Stimulated activated CD4-positive, alpha-beta T cell treated with anti-CD3 and anti-CD28 coated beads, Interleukin-1b, Interleukin-23, amount 100 ng/mL, for 24 hours (primary cell): ENCODE measurements at places on chromosomes 2 and 18.

DNA sequence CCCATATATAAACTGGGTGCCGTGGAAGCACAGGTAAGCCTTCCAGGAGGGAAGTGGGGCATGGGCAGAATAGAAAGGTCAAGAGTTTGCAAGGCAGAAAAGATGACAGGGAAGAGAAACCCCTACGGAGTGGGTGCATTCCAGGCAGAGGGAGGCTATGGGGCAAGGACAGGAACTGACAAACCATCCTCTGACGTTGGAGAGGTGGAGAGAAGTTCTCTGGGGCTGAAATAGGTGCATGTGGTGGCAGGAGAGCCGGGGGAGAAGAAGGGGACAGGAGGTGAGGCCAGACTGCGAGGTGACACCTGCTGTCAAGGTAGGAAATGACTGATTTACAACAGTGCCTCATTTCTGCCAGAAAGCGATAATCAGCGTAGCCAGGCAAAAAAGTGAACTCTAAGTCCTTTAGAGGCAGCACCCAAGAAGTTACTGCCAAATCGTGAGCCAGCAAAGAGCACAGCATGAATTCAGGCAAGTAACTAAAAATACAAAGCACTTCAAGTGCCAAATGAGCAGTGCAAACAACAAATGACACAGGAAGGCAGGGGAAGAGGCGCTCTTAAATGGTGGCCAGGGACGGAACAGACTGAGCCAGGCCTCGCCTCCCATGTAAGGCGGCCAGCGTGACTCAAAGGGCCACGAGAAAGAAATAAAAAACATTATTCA is 113.3 kb upstream of the ACVR1C start:
- no peak for DNase-seq

GRCh38 chr2:190255676-190256075 is 64.0 kb downstream of the HIBCH start:
- no peak for DNase-seq

- no peak for DNase-seq
Observed at GRCh38 chr2:96916646-96917543, 47.0 kb upstream of the SEMA4C start.

DNA sequence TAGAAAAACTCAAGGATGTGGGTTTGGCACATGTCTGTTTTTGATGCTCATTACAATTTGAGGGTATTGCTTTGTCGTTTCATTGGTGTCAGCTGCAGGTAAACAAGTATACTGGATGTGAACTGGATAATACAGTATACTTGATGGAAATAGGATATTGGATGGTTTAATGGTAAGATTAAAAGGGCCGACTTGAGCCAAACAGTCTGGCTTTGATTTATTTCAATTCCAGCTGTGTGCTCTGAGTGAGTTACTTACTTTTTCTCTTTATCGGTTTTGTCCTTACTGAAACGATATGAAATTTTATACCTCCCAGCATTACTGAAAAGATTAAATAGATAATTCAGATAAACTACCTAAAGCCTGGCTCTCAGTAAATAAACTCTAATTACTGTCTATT is 227.6 kb downstream of the ASXL3 start:
- DNase-seq, result no peak

DNA sequence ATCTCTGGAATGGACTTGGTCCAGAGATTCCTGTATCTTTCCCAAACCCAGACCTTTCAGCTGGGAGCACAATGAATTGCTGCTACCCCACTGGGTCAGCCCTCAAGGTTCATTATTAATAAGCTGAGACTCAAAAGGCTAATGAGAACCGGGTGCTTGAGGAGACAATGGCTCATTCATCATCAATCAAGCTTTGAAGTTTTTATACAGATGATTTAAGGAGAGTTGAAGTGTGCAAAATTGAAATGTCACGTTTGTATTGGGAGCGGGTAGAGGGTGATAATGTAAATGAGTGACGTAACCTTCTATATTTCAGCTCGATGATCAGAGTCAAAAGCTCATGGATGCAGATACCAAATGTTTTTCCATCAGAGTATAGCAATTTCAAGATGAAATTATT is 744.9 kb downstream of the ERBB4 start:
- no peak for DNase-seq

GRCh38 chr2:42137125-42137841 is 31.9 kb upstream of the EML4 start:
- no peak for DNase-seq

- DNase-seq, result no peak
Observed at GRCh38 chr2:218858138-218858445, 1.5 kb upstream of the WNT6 start.

DNA sequence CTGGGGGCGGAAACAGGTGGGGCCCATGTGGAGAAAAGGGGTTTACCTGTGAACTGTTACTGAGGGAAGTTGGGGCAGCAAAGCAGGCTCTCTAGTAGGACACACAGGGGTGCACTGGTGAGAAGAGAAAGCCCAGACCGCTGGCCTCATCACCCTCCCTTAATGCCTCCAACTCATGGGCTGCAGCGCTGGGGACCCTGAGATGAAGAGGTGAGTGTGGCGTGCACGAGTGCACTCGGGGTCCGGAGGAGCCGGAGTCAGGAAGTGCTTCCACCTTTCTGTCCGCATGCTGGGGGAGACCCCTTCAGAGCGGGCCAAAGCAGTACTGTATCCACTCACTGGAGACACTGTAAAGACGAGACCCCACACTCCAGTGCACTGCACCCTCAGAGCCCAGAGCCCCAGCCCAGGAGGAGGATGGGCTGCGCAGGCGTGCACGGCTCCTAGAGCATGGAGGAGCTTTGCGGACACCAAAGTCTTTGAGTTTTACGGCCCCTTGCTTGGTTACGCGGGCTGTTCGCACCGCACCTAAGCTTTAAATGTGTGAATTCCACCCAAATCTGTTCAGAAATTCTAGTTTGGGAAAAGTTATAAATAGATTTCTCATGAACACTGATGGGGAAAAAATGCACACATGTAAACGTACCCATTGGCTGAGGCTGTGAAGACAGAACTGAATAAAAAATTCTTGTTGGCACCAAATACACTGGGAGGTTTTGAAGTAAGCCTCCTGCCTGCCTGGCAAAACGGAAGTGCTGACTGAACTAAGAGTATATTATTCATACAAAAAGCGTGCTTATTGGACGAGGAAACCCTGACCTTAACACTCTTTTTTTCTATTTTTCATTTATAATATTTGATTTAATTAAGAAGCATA is 45.4 kb upstream of the PPP4R1 start:
- no peak for DNase-seq

DNA sequence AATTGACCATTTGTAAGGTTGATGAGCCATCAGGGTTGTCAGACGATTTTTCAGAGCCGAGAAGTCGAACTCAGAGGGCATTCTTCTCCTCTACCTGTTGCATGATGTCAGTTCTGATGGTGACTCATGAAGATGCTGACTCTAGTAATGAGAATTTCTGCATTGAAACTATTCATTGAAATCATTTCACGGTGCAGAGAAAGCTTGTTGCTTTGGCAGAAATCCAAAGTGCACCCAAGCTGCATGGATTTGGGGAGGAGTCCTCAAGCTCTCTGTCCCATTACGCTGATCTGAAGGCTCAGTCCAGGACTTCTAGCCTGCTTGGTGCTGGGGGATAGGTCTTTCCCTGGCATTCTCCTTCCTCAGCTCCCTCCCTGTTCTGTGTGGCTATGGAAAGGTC is 125.7 kb upstream of the PXDN start:
- no peak for DNase-seq

DNA sequence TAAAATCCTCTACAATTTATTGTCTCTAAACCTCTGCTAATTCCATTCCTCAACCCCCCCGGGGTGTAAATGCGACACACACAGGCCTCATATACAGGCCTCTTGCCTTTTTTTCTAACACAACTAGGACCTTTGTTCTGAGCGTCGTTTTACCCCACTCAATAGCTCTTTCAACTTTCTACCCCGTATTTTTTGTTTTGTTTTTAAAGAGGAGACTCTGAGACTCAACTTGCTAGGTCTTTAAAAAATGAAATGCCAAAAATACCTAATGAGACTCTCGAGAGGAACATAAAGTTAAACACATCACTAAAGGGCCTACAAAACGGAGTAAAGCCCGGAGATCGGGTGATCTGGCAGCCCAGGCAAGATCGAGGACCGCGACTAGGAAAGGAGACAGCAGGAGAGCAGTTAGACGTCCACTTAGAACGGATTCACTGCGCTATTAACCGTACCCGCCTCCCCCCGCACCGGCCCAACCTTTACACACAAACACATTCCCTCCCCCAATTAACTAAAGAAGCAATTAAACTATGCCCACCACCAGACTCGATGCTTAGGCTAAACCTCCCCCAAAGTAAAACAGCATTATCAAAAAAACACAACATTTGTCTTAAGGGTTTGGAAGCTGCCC is 1.7 kb downstream of the TRIP12 start:
- DNase-seq, result no peak

DNA sequence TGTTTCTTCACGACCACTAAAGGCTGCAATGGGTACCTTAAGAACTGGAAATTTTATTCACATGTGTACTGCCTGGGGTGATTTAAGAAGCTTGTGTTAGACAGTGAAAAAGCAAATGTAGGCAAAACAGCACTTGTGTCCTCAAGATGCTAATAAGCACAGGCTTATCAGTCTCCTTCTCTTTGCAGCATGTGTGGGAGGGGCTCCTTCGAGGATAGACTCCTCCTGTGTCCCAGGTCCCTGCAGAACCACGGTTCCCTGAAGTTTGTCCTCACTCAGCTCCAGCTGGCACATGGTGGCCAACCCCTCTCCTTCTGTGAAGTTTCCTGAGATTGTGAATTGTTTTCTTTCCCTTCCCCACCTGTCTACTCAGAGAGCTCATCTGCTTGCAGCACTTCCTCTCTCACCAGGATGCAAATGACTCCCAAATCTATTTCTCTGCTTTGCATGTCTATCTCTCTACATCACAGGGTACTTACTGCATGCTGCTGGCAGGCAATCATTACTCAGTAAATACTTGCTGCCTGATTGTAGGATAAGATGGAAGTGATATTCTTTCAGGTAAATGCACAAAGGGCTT is 589.6 kb upstream of the KLHL29 start:
- DNase-seq, result no peak

DNA sequence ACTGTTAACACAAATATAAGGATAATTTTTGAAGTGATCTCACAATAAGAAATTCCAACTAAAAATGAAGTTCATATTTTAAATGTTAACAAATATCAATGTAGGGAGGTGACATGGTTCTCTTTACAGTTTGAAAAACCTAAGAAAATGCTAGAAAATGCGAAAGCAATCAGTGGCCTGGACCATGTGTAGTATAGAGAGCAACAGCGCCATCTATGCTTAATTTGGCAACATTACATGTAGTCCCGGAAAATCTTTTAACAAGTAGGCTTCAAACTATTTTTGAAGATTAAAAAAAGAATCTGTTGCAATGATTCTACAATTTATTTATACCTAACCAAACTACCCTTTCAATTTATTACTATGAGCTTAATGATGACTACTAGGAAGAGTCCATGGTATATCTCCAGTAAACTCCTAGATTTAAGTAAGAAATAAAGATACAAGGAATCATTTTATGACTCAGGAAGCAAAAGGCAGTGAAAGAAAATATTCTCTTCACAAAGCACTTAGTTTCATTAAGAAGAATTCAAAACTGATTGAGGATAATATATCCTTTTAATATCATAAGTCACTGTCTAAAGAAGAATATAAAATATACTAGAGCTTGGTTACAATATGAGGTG is 33.3 kb downstream of the NDUFA10 start:
- DNase-seq, result no peak

DNA sequence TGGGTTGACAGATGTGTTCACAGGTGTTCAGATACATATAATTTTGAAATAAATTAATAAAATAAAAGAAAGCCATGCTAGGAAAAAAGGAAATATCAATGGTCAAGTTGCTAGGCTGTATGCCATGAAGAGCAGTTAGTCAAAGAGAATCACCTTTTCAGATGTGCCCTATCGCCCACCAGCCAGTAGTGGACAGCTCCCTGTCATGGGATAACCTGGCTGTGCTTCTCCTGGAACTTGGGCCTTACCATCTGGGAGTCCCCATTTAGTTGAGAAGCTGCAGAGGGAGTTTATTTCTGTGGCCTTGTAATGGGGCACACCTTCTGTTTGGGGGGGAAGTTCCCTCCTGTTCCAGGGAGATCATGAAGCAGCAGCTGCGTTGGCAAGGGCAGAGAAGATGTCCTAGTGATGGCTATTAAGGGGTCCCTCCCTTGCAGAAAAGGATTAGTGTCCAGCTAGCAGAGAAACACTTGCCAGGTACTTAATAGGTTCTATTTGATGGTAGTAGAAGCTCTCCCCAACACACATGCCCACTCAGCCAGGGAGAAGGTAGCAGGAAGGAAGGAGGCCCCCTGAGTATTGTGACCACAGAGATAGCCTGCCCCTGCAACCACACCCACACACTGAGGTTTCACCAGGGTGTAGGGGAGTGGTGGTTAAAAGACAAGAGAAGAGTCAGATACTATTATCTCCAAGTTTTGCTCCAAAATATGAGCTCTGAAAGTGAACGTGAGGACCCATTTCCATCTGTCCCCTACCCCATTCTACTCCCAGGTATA is 117.7 kb downstream of the B3GNT2 start:
- DNase-seq, result no peak

- DNase-seq, result peak; percentile 48
Observed at GRCh38 chr2:46296840-46297545, at the start of gene EPAS1. TSS of gene EPAS1 (plus strand) at chr2:46297407. CDS start at chr2:46297912, 505 bp downstream.

DNA sequence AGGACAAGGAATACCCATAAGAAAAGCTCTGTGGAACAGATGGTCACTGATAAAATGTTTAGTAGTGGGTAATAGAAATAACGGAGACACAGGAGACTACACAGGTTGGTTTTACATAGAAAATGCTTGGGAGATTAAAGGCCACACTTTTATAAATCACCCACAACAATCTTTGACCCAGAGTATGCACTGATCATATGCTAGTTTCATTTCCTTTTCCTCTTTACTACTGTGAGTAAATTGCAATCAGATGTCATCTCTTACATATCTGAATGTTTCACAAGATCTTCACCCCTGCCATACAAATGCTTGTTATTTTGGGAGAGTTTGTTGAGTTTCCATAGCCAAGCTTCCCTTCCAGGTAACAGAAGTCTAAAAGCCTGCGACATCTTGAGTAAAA is 978.4 kb upstream of the KLHL29 start:
- no peak for DNase-seq

- no peak for DNase-seq
Observed at GRCh38 chr2:36173760-36174404, 181.7 kb upstream of the CRIM1 start.

GRCh38 chr2:239337877-239338484 is 62.8 kb downstream of the HDAC4 start:
- no peak for DNase-seq

DNA sequence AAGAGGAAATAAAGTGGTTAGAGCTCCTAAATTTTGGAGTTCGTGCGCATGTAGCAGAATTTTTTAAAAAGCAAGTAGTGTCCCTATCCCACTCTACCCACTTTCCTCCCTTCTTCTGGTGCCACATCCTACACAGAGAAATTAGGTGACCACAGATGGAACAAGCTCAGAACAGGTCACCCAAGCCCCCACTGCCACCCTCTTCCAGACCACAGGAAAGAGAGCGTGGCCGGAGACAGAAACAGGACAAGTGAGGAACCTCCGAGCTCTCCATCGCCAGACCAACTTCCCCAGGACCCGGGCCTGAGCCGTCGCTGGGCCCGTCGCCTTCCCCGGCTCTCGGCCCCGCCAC is 433 bp downstream of the NPC1 start:
- DNase-seq, result no peak
